ENCODE measurements at places on chromosomes 13 and 19.

- H3K4me1 ChIP-seq = peaks cover 8% of the 10 kb centered on the region
- H3K27ac ChIP-seq = peak overlapping the region; percentile 96
- H3K4me3 ChIP-seq = peak overlapping the region; percentile 88
- no peaks in the 10 kb centered on the region for H3K27me3 ChIP-seq
- peaks cover 11% of the 10 kb centered on the region for H3K36me3 ChIP-seq
- DNase-seq = peak; percentile 18
Observed at GRCh38 chr13:91347996-91348905, 764 bp downstream of the MIR17HG start.

DNA sequence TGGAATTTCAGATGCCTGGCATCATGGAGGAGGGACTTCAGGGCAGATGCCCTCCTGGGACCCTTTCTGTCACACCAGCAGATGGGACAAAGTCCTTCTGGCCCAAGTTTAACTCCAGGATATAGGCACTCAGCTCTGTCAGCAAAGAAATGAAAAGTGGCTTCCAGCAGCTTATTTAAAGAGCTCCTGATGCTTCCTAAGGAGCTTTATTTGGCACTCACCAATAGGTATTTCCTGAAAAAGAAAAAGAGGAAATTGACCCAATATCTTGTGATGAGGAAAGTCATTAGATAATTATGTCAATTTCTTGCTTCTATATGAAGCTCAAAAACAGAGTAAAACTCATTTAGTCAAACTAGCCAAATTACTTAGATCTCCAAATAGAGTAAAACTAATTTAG is 224.6 kb downstream of the RAP2A start:
- no peaks in the 10 kb centered on the region for H3K4me1 ChIP-seq
- DNase-seq = no peak
- H3K4me3 ChIP-seq = no peak overlapping the region
- H3K36me3 ChIP-seq = no peaks in the 10 kb centered on the region
- H3K27ac ChIP-seq = no peak overlapping the region

DNA sequence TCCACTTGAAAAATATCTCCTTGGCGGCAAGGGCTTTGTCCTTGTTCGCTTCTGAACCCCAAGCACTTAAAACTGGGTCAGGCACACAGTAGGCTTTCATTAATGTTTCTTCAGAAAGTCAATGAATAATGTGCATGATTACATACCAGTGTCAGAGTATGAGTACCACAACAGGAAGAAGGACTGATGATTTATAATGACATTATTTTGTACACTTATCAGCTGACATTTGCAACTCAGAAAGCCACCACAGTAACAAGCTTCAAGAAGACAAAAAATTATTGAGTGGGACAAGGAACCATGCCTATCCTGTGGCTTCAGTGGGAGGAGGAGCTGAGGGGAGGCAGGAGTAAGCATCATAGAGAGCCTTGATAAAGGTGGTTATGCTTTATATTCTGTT is 10.0 kb downstream of the POLR1D start:
- H3K27me3 ChIP-seq = no peaks in the 10 kb centered on the region
- H3K27ac ChIP-seq = no peak overlapping the region
- DNase-seq = no peak
- peaks cover 58% of the 10 kb centered on the region for H3K36me3 ChIP-seq
- H3K4me1 ChIP-seq = no peaks in the 10 kb centered on the region

DNA sequence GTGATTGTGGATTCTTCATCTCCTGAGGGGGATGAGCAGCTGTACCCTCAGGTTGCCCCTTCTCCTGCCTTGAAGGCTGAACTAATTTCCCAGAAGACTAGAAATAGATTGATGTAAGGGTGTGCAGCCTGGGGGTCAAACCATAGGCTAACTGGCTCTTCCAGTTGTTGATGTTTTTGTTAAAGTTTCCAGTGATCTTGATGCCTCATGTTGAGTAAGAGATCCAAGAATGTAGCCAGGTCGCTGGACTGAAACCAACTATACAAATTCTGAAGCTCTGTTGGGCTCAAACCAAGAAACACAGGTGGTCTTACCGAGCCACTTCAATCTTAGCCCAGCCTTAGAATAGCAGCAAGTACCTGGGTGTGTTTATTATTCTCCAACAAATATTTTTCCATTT is 391.8 kb downstream of the KLF5 start:
- no peaks in the 10 kb centered on the region for H3K4me1 ChIP-seq
- H3K4me3 ChIP-seq = no peak overlapping the region
- no peak for DNase-seq
- H3K27ac ChIP-seq = no peak overlapping the region
- no peaks in the 10 kb centered on the region for H3K27me3 ChIP-seq

- no peaks in the 10 kb centered on the region for H3K27me3 ChIP-seq
- no peak overlapping the region for H3K27ac ChIP-seq
- no peak overlapping the region for H3K4me3 ChIP-seq
- no peak for DNase-seq
- H3K4me1 ChIP-seq = no peaks in the 10 kb centered on the region
Observed at GRCh38 chr19:58054901-58055874, 3.9 kb upstream of the ZNF135 start.

GRCh38 chr19:57123882-57124281 is 4.1 kb downstream of the USP29 start:
- H3K27ac ChIP-seq = no peak overlapping the region
- DNase-seq = no peak
- no peaks in the 10 kb centered on the region for H3K27me3 ChIP-seq
- H3K4me1 ChIP-seq = no peaks in the 10 kb centered on the region

DNA sequence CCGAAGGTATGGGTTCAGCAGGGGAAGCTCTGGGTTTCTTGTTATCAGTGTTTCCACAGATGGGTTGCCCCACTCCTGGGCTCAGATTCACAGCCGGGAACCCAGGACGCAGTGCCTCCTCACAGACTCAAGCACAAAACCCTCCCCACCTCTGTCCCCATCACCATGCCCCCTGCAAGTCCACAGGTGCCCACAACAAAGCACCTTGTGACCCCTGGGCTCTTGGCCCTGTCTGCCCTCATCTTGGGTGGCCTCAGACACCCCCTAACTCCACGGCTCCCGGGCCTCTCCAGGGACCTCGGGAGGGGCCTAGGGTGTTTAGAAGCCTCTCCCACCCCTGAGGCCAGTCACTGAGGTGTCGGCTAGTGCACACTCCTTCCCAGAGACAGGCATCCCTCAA is 231.7 kb downstream of the TUBA3C start:
- H3K4me1 ChIP-seq = no peaks in the 10 kb centered on the region
- H3K27ac ChIP-seq = no peak overlapping the region
- DNase-seq = no peak
- no peak overlapping the region for H3K4me3 ChIP-seq
- H3K27me3 ChIP-seq = peaks cover 2% of the 10 kb centered on the region

DNA sequence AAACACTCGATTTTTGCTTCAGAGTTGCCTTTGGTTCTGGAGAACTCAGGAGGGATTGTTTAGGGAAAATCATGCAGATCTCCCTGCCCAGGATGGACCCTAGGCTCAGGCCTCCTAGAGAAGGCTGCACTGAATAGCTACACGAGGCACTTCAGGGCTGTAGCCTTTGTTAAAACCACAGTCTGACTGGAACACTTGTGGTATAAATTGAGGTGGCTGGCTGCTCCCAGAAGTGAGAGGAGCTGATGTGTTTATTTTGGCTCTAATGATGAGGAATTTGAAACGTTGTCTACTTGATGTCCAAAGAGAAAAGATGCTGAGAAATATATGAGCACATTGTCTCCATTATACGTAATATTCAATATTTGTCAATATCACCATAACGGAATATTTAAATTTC is 762.1 kb upstream of the ARGLU1 start:
- H3K4me1 ChIP-seq = no peaks in the 10 kb centered on the region
- H3K4me3 ChIP-seq = no peak overlapping the region
- H3K27ac ChIP-seq = no peak overlapping the region
- H3K36me3 ChIP-seq = no peaks in the 10 kb centered on the region

Measured in neuronal stem cell (in vitro differentiated cells).